ENCODE measurements at places on chromosomes 6 and 20. TPM values are rescaled to one million over a fixed set of nuclear protein-coding genes. Genes with fewer than 3 reads are reported as not detected.
A peak's percentile ranks its signal among the peaks of the same experiment; 100 is the strongest.

Gene ECT2L
- under 0.01 TPM for total RNA-seq

Gene OR12D3
- not detected for total RNA-seq

DNA sequence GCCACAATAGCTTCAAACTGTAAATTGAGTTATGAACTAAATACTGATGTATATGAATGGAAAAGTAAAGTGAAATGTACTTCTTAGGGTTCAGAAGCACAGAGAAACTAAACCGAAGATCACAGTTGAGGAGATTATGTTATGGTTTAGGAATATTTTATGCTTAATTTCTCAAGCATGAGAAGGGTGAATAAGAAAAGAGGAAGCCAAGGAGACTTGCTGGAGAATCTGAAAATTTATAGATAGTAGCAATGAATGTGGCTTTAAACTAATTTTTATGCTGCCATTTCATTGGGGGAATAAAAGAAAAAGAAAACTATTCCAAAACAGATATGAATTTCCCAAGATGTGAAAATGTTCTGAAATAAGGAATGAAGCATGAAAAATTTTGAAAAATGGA lies 5.6 kb downstream of the ANKS1A start:
- no peak for DNase-seq

DNA sequence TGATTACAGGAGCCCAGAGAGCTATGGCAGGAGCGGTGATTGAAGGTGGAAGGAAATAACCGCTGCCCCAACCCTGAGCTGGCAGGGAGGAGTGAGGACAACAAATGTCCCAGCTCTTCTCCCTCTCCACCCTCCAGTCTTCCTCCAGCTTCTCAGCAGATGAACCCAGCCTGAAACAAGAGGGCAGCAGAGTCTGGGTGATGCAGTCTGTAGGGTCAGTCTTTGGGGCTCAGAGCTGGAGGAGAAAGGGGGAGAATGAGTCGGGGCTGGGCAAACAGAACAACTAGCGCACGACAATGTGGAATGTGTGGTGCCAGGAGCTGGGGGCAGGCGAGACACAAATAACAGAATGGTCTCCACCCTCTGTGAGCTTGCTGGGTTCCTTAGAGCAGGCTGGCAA lies 4.5 kb upstream of the GUCA1A start:
- DNase-seq, result no peak

Gene TSBP1
- not detected for total RNA-seq

GRCh38 chr6:44049989-44050871 lies 77.0 kb downstream of the MRPL14 start:
- peak; percentile 60 for DNase-seq

Gene HRH3
- not detected for total RNA-seq
